NCI-H187 (cell line): ENCODE measurements at places on chromosomes 12 and 14.

DNA sequence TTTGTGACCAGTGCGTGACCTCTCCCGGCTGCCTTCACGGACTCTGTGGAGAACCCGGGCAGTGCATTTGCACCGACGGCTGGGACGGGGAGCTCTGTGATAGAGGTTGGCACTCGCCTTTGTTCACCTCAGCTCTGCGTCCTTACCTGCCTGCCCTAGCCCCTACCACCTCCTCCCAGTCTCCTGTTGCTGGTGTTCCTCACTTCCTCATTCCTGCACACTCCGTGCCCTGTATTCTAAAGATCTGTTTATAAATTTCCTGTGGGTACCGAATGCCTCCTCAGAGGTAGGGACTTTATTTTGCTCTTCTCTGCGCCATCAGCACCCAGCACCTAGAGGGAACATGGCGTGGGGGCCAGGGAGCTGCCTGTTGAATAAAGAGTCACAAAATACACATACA lies 2.3 kb downstream of the DLK1 start:
- no peak for DNase-seq

GRCh38 chr14:22981090-22981875 lies 1.1 kb downstream of the AJUBA start:
- no peak for DNase-seq

GRCh38 chr12:24373004-24373403 lies 423.5 kb upstream of the SOX5 start:
- no peak for DNase-seq

- DNase-seq, result no peak
These were observed 19.7 kb upstream of the GPR132 start for GRCh38 chr14:105084741-105085571.

DNA sequence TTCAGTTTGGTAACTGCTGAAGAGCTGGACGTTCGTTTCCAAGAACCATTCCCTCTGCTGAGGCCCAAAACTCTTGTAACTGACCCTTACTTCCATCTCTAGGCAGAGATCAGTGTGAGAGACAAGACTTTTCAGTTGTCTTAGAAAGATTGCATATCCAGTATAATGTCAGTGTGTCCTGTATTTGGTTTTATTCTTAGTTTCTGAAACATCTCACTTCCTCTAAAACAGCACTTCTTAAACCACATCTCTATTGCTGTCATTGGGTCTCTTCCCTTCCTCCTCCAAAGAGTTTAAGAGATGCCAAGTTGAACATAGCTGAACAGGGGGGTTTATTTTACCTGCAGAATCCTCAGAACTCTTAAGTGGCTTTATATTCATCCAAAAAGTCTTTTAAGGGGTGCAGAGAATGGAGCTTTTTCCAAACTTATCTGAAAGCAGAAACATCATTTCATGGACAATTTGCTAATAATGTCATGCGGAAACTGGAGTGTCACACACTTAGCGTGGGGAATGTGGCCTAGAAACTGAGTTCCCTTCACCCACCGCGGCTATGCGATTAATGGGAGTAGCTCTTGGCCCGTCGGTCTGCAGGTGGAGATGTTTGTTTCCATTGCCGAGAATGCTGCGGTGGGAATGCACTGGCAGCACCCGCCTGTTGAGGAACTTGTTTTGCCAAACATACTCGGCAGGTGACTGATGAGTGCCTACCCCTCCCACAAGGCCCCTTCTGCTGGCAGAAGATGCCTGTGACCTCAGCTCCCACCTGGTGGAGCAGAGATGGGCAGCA lies 148.2 kb downstream of the ADGRD1 start:
- DNase-seq, result no peak

- DNase-seq, result no peak
These were observed 642.7 kb downstream of the DIO2 start for GRCh38 chr14:79568594-79568993.

- DNase-seq, result no peak
These were observed 42.2 kb upstream of the ARID2 start for GRCh38 chr12:45687081-45688015.

DNA sequence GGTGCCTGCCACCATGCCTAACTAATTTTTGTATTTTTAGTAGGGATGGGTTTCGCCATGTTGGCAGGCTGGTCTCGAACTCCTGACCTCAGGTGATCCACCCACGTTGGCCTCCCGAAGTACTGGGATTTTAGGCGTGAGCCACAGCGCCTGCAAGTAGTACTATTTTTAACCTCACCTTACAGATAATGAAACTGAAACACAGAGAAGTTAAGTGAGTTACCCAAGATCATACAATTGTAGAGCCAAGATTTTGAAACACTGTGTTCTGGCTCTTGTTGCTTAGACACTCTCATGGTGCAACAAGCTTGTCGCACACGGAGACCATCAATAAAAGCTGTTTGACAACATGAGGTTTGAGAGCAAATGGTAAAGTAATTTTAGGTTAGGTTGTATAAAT lies 159.1 kb upstream of the LMNTD1 start:
- no peak for DNase-seq

DNA sequence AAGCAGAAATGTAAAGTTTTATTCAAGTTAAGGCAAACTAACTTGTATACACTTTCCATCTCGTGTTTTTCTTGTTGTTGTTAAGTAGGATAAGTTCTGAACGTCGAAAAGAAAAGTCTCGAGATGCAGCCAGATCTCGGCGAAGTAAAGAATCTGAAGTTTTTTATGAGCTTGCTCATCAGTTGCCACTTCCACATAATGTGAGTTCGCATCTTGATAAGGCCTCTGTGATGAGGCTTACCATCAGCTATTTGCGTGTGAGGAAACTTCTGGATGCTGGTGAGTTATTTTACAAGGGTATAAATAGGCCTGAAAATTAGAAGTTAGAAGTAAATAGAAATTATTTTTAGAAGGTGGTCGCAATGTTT lies 25.0 kb downstream of the HIF1A start:
- DNase-seq, result no peak

DNA sequence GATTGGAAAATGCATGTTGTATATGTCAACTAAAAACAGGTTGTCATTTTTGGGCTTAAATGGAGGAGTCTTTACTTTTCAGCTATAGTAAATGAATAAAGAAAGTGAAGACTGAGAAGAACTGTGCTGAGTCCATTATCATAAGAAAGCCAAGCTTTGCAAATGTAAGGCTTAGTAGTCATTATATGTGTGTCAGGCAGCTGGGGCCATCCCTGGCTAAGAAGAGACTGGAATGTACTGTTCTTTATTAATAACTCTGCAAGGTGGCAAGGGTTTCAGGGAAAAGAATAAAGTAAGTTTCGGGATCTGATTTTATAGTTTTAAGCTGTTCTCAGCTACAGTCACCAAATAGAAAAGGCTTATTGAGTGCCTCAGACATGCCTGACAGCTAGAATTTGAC lies 48.7 kb downstream of the SRGAP1 start:
- DNase-seq, result no peak

DNA sequence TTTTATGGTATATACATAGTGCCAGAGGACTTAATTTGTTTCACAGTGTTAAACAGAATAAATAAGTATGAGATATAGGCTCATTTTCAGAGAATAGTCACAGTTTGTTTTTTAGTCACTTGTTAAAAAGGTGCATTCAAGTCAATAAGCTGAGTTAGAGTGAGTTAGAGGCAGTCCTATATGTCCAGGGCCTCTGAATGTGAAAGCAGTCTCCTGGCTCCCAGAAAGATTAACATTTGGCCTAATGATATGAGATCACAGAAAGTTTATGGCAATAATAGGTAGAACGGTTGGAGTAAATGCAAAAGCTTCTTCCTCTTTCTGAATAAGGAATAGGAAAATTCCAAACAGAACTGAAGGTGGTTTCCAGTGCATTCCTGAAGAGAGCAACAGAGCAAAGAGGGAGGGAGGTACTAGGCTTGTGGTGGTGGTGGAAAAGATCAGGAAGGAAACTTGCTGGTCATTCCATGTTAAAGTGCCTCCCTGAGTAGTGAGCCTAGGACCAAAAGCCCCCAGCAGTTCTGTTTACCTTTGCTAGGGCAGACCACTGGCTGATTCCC lies 54.4 kb downstream of the SLC38A4 start:
- no peak for DNase-seq

DNA sequence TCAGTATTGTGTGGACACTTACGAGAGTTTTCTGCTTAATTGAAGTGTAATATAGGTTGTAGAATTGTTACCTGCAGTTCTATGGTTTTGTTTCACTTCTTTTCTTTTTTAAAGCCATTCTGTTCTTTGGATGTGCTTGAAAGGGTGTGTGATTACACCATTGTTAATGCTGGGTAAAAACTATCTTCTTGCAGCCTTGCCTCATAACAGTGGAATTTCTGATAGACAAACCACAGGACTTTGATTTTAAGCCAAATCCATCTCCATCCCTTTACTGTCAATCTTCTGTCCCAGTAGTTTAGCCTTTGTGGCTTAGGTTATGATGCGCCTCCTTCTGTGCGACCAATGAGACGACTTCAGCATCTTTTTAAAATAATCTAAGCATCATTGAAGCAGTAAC lies 182.3 kb downstream of the PELI2 start:
- no peak for DNase-seq

- DNase-seq, result no peak
These were observed 12.6 kb downstream of the POLE start for GRCh38 chr12:132674561-132674960.

DNA sequence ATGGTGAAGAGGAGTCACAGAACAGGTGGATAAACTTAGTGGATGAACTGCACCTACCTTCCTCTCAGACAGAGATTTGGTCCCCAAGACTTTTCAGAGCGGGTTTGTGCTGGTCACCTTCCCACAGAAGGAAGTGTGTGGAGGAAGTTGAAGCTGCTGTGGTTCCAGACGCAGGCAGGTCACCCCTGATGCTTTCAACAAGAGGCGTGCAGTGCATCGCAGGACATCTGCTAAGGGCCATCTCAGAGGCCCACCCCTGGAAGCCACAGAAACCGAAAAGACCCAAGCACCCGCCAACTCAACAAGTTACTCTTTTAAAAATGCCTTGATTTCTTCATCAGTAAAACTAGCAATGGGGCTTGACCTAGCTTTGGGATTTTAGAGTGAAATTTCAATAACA lies 1.0 kb upstream of the GPX2 start:
- no peak for DNase-seq

DNA sequence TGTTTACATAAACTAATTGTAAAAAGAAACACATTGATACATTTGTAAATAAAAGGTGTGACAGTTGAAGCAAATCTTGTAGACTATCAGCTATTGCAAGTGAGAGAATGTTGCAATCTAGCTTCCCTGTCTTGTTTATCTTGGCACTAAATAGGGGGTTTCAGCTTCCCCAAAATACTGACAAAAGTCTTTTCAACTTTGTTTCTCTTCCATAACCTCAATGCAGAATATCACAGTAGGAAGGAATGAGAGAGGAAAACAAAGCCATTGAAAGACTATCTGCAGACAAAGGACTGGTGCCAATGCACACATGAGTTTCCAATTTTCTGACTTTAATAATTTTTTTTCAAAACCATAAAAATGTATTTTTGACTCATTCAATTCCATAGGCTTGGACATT lies 886.2 kb upstream of the MGAT4C start:
- DNase-seq, result no peak

DNA sequence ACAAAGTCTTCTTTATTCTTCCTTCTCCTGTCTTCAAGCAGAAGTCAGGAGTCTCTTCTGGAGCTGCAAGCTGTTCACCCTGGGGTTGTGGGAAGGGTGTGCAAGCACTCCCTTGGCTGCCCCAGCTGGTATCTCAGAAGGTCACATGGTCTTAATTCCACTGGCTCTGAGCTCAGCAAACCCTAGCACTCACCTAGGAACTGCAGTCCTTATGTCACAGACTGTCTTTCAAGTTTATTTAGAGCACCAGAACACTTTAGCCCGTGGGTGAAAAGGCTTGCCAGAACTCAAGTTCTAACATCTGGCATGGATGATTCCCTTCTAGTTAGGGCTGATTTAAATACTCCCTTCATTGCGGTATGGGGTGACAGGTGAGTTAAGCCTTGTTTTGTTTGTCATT lies 379.0 kb downstream of the CCER1 start:
- no peak for DNase-seq
